AML-193 (cell line): ENCODE measurements at places on chromosomes 3 and 15.

- peak; percentile 42 for DNase-seq
Measured at GRCh38 chr3:71725271-71725991, at the start of gene EIF4E3. Gene EIF4E3 (minus strand): TSS chr3:71725402. CDS start chr3:71725367, 35 bp downstream.

DNA sequence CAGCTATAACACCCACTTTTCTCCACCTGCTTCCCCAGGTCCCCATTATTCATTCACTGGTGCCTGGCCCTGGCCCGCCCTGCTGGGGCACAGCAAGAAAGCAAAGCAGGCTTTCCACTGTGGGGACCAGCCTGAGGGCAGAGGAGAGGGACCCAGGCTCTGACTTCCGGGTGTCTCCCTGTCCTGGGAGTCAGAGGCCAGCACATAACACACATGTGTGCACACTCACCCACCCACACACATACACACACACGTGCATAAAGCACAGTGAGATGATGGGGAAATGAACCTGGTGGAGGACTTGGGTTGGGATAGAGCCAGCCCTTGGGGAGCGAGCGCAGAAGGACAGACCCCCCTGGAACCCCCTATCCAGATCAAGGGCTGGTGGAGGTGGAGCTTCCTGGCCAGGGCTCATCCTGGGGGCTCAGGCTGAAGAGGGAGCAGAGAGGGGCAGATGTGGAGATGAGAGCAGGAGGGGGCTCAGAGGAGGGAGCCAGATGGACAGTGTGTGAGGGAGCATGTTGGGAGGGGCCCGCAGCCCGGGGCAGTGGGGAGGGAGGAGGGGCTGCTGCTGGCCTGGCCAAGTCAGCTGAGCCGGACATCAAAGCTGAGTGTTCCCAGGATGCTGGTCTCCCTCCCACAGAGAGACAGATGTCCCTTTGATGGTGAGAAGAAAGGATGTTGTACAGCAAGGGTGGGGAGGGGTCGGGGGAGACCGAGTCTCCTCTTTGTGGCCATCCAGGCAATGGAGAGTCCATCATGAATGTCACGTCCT lies 78.2 kb downstream of the LINGO1 start:
- DNase-seq = no peak

DNA sequence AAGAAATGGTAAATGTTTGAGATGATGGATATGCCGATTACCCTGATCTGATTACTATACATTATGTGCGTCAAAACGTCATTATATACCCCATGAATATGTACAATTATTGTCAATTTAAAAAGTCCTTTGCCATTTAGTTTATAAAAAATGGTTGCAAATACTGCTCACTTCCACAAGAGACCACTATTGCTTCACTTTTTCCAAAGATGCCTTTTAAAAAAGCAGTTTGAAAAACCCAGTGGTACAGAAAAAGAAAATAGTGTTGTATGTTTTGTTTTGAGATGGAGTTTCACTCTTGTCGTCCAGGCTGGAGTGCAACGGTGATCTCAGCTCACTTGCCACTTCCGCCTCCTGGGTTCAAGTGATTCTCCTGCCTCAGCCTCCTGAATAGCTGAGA lies 39.3 kb downstream of the EDEM1 start:
- peak; percentile 49 for DNase-seq

GRCh38 chr3:126112531-126113237 lies 28.8 kb upstream of the SLC41A3 start:
- no peak for DNase-seq

GRCh38 chr3:30350901-30351300 lies 255.5 kb upstream of the TGFBR2 start:
- no peak for DNase-seq

- no peak for DNase-seq
Measured at GRCh38 chr3:59563072-59563605, 513.3 kb upstream of the CFAP20DC start.

DNA sequence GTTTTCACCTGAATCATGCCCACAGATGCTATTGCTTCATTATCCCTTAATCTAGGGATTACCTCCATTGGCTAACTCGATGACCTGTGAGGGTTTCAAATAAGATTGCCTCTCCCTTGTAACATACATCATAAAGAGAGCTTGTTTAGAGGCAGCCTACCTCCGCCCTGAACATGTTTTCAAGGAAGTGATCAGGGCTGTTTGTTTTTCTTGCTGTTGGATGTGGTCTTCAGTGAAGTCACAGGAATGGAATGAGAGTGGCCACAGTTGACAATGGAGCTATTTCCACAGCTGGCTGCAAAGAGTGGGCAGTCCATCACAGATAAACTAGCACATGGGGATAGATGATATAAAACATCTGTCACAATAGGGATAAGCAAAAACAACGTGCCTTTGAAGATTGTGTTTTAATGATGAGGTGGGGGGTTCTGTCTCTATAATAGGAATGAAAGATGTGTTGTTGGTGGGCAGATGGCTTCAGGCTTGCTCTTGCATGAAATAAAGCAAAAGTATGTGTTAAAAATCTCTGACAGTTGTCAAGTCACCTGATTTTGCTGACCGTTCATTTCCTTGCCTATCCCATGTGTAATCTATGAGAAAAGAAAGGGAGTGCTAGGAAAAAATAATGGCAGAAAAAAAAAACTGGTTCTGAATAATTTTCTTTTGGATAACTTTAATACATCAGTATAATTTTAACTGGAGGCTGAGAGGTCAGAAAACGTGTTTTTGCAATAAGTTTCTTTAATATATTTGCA lies 642.3 kb downstream of the RBMS3 start:
- DNase-seq = no peak

GRCh38 chr15:41585127-41586047 lies 26.4 kb downstream of the TYRO3 start:
- no peak for DNase-seq

DNA sequence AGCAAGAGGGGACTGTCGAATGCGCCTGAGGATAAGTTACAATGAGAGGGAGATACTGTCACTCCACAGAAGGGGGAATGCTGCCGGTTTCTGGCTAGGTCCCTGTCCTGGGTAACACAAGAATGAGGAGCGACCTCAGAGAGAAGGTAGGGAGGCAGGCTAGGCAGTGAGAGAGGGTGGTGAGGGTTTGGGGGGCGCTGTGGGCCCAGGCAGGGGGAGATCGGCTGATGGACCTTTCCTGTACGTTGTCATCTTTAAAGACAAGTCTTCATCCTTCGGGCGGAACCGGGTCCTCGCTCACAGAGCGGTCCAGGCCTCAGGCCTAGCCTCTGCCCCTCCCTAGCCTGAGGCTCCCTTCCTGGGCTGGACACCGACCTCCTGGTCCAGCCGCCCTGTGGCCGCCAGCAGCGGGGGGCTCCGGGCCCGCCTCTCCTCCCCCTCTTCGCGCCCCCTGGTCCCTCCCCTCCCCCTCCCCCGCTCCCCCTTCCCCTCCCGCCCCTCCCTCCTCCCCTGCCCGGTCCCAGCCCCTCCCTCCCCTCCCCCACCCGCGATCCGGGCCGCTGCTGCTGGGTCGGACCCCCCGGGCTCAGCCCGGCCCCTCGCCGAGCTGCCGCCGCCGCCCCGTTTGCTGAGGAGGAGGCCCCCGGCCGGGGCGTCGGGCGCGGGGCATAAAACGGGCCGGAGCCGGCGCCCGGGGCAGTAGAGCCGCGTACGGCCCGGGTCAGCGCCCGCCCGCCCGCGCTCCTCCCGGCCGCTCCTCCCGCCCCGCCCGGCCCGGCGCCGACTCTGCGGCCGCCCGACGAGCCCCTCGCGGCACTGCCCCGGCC lies at the start of gene CHRD:
CHRD (plus strand) TSS at position 697 of the 827 bp plus-strand sequence. CDS start 265 bp downstream, outside the sequence.
- DNase-seq = no peak

DNA sequence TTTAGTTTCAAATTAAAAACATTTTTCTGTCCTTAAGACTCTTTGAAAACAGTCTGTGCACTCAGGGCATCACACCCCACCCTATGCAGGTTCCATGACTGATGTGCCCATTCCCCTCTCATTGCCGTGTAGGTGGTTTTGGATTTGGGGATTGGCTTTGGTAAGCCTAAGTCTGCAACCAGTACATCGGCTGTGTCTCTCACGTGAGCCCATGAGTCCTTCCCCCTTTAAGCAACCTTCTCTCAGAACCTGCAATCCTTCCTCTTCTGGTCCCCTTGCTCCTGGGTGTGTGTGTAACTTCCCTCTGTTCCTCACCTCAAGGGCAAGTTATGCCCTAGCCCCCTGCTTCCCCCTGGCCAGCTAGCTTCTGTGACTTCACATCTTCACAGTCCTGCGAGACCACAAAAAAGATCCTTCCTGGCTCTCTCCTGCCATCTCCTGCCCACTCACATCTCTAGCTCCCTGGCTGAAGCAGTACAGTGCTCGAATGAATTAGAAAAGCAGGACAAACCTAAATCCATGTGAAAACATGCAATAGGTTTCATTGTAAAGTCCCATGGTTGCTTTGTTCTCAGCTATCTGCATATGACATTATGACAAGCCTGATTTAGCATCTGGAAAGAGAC lies 126.7 kb downstream of the UACA start:
- DNase-seq = peak; percentile 75

DNA sequence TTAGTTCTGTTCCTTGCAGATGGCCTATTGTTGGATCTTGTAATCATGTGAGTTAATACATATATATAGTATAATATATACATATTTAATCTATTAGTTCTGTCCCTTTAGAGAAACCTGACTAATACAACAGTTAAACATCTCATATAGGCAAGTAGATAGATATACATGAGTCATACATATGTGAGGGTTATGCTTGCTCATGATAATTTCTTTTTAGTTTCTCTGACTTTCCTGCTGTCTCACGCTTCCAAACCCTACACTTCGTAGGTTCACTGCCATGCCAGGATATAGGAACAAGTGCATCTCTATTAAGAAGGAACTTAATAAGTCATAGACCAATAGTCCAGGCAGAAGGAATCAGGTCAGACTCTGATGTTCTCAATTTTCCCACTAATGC lies 16.8 kb upstream of the CLDN16 start:
- DNase-seq = no peak

GRCh38 chr3:48518069-48518468 lies 14.1 kb upstream of the SHISA5 start:
- DNase-seq = no peak

DNA sequence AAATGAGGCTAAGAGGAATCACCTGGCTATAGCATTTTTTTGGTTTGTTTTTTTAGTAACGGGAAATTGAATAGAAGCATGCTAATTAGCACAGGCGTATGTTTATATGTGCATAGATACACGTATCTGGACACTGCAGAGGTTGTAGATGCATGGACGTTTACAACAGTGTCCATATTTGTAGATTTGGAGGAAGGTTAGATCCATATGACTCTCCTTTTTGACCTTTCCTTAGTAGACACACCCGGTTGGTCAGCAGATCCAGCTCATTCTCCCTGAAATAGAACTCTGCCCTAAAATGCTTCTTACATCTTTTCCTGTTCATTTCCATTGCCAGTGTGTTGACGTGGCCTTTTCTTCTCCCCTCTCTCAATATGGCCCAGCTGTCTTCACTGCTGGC lies 60.1 kb downstream of the SLCO3A1 start:
- no peak for DNase-seq

GRCh38 chr15:85133709-85134108 lies 152.1 kb downstream of the PDE8A start:
- DNase-seq = no peak

DNA sequence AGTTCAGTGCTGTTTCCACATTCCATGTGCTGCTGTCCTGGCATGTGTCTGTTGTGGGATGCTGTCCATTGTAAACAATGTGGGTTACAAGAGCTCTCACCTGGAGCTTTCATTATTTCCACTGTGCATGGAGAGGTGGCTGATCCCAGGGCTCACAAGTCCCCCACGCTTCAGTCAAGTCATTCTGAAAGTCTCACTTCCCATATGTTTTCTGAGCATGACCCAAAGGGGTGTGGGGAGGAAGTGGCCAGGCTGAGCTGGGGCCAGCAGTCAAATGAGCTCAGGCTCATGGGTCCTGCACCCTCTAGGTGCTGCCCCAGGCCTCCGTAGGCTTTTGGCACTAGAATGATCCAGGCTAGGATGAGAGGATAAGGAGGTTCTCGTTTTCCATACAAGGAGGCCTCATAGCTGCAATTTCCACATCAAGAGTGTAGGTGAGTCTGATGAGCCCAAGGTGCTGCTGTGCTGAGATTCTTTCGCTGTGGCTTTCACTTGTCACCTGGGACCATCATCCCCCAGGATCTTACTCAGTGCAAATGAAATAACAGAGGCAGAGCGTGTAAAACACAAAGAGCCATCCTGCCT lies 22.0 kb downstream of the STARD5 start:
- no peak for DNase-seq

GRCh38 chr3:74756674-74757073 lies 142.2 kb upstream of the CNTN3 start:
- no peak for DNase-seq

- DNase-seq = no peak
Measured at GRCh38 chr3:168615493-168616020, 519.8 kb upstream of the GOLIM4 start.

DNA sequence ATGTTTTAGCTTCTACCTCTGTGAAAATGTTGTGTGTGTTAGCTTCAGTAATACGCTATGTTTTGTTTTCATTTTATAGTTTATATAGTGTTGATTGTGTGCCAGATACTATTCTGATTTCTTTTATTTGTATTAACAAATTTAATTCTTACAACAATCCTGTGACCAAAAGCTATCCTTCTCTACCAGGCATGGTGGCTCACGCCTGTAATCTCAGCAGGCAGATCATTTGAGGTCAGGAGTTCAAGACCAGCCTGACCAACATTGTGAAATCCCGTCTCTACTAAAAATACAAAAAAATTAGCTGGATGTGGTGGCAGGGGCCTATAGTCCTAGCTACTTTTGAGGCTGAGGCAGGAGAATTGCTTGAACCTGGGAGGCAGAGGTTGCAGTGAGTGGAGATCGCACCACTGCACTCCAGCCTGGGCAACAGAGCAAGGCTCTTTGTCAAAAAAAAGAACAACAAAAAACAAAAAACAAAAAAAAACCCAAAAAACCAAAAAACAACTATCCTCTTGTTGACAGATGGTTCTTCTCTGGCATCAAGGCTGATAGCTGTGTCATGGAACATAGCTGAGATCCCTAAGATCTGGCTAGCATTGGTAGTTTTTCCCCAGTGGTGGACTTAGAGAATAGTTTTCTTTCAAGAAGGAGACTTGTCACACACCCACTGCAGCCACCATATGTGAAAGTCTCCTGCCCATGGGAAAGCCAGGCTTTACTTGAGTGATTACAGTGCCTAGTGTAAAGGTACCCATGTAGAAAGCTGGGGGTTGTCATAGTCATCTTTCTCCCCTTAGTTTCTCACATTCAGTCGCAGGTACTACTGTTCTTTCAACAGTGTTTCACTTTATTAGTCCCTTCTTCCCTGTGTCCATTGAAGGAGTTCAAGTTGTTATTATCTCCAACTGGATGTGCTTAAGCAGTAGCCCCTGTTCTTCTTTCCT lies 116.5 kb downstream of the UBE2E2 start:
- DNase-seq = no peak

- no peak for DNase-seq
Measured at GRCh38 chr3:56309465-56309864, 158.8 kb downstream of the ERC2 start.

DNA sequence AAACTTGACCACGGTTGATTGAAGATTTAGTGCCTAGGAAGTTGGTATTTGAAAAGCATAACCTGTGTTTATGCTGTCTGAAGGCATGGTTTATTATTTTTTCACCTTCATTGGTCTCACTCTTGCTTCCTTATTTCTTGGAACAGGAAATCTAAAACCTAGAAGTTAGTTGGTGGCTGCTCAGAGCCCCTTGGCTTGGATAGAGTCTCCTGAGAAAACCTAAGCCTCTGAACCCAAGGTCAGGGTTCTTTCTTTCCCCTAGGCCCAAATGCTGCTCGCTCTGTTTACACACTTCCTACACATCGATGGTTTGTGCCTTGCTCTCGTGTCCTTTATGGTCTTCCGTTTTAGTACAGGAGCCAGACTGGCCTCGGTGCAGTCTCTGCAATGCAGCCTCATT lies 82.2 kb downstream of the TRAK1 start:
- no peak for DNase-seq
